ENCODE measurements at places on chromosomes 11 and 22. TPM values are rescaled to one million over a fixed set of nuclear protein-coding genes. Genes with fewer than 3 reads are reported as not detected.
A peak's percentile ranks its signal among the peaks of the same experiment; 100 is the strongest.

- H3K36me3 ChIP-seq: no peaks in the 10 kb centered on the region
- no peak overlapping the region for H3K27ac ChIP-seq
- H3K4me3 ChIP-seq: no peak overlapping the region
- no peaks in the 10 kb centered on the region for H3K4me1 ChIP-seq
- H3K27me3 ChIP-seq: no peaks in the 10 kb centered on the region
- DNase-seq: no peak
Observed at GRCh38 chr22:47902646-47903180, 1140.3 kb downstream of the TBC1D22A start.

GRCh38 chr11:78869293-78869692 lies 294.6 kb upstream of the NARS2 start:
- no peaks in the 10 kb centered on the region for H3K4me1 ChIP-seq
- no peak overlapping the region for H3K4me3 ChIP-seq
- H3K27ac ChIP-seq: no peak overlapping the region
- no peaks in the 10 kb centered on the region for H3K27me3 ChIP-seq
- no peak for DNase-seq

DNA sequence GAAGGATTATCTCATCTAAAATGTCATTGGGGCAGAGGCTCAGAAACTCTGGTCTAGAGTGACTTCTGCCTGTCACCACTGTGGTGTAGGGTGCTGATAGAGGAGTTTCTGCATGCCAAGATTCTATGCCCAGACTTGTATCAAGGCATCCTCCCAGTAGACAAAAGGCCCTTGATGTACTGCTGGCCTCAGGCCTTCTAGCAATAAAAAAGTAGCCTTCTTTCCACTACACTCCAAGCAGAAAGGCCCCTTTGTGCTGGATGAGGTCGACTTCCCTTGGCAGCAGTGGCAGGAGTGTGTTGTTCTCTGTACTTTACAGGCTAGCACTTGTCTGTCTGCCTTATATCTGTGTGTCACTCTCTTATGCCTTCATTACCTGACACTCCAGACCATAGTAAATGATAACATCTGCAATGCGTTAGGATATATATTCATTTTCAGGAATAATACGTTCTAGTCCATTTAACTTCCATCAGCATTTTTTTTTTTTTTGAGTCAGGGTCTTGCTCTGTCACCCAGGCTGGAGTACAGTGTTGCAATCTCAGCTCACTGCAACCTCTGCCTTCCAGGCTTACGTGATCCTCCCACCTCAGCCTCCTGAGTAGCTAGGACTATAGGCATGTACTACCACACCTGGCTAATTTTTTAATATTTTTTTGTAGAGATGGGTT lies 49.5 kb upstream of the RRM1 start:
- no peak for DNase-seq
- H3K36me3 ChIP-seq: no peaks in the 10 kb centered on the region
- H3K4me1 ChIP-seq: peaks cover 8% of the 10 kb centered on the region
- no peaks in the 10 kb centered on the region for H3K27me3 ChIP-seq
- no peak overlapping the region for H3K27ac ChIP-seq
- no peak overlapping the region for H3K4me3 ChIP-seq

DNA sequence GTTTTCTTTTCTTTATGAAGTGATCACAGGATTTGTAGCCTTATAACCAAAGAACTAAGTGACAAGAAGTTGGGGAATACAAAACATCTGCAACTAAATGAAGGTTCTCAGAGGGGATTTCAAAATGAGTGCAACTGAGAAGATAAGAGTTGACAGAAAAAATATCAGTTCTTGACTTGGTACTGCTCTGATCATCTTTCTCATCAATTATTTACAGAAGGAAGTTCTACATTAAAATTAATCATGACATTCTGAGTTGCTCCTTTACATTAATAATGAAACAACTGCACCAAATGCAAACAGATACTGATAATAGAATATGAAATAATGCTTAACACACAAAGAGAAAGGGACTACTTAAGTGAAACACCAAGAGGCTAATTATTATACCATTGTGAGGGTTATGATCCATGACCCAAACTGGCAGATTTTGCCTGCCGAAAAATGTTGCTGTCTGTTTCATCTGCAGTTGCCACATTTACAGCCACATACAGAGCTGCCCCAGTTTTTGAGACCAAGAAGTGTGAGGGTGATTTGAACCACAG lies 561.9 kb upstream of the ANO5 start:
- no peaks in the 10 kb centered on the region for H3K36me3 ChIP-seq
- no peak overlapping the region for H3K27ac ChIP-seq
- no peaks in the 10 kb centered on the region for H3K27me3 ChIP-seq
- DNase-seq: no peak

- H3K4me1 ChIP-seq: peaks cover 6% of the 10 kb centered on the region
- H3K27ac ChIP-seq: peak overlapping the region; percentile 51
- DNase-seq: no peak
- H3K4me3 ChIP-seq: no peak overlapping the region
- H3K27me3 ChIP-seq: no peaks in the 10 kb centered on the region
Observed at GRCh38 chr11:3989921-3990290, 104.7 kb upstream of the RRM1 start.

- peaks cover 13% of the 10 kb centered on the region for H3K4me1 ChIP-seq
- no peak overlapping the region for H3K27ac ChIP-seq
- no peaks in the 10 kb centered on the region for H3K27me3 ChIP-seq
- DNase-seq: no peak
Observed at GRCh38 chr11:44305470-44306051, 4.4 kb downstream of the ALX4 start.

- no peak overlapping the region for H3K4me3 ChIP-seq
- H3K4me1 ChIP-seq: peaks cover 5% of the 10 kb centered on the region
- no peaks in the 10 kb centered on the region for H3K36me3 ChIP-seq
- no peak for DNase-seq
Observed at GRCh38 chr11:123545726-123546270, 108.6 kb downstream of the SCN3B start.

GRCh38 chr22:17083811-17084441 lies 874 bp upstream of the IL17RA start:
- H3K27me3 ChIP-seq: no peaks in the 10 kb centered on the region
- peak overlapping the region; percentile 60 for H3K4me3 ChIP-seq
- H3K27ac ChIP-seq: no peak overlapping the region
- no peaks in the 10 kb centered on the region for H3K36me3 ChIP-seq

- no peak for DNase-seq
- H3K27me3 ChIP-seq: no peaks in the 10 kb centered on the region
- no peak overlapping the region for H3K27ac ChIP-seq
- H3K36me3 ChIP-seq: no peaks in the 10 kb centered on the region
- H3K4me1 ChIP-seq: no peaks in the 10 kb centered on the region
- no peak overlapping the region for H3K4me3 ChIP-seq
Observed at GRCh38 chr11:60367009-60367408, 11.3 kb upstream of the MS4A7 start.

DNA sequence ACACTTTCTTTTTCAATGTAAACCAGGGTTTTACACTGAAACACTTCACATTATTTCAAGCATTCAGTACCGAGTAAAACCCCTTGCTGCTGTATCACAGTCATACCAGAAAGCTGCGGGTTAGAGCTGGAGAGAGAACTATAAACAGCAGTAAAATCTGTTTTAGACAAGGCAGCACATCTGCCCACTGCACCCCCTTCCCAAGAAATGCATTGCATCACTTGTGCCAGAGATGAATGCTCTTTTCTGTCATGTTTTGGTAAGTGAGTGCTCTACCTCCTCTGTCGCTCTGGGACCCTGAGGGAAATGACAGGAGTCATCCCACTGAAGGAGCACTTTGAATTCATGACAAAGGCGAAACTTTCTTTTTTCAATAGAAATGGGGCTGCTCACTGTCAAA lies 107.2 kb downstream of the MAML2 start:
- peaks cover 5% of the 10 kb centered on the region for H3K4me1 ChIP-seq
- H3K27ac ChIP-seq: no peak overlapping the region
- no peaks in the 10 kb centered on the region for H3K27me3 ChIP-seq
- no peaks in the 10 kb centered on the region for H3K36me3 ChIP-seq

MPZL2 gene
- 16.3 TPM for total RNA-seq

DGCR6 gene
- total RNA-seq: 0.90 TPM

CALCA gene
- not detected for total RNA-seq

ANKK1 gene
- total RNA-seq: 0.62 TPM

FZD4 gene
- 23.3 TPM for total RNA-seq
